ENCODE measurements at places on chromosomes 1 and 21.

DNA sequence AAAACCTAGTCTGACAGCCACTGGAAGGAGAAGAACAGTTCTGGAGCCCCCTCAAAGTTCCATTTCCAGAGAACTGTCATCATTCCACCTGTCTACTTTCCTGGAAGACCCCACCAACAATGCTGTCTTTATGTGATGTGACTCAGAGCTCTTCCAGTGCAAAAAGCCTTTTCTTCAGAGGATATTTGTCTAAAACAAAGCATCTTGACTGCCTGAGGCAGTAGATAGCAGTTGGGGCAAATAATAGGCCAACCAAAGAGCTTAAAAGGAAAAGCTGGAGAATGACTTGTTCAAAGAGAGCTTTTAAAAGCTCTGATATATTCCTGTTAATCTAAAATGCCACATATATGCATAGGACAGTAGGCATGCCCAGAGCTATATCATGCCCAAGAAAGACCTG is 62.6 kb downstream of the MIS18A start:
- DNase-seq, result no peak

DNA sequence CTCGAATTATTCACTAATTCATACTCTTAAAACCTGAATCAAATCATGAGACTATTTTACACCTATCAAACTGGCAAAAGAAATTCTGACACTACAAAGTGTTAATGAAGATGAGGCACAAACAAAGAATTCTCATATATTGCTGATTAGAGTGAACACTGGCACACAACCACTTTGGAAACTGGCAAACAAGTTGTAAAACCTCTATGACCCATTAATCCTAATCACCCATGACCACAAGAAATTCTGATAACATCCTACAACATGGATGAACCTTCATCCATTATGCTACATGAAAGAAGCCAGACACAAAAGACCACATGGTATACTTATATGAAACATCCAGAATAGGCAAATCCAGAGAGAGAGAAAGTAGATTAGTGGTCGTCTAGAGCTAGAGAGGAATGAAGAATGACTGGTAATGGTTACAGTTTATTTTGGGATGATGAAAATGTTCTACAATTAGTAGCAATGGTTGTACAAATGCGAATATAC is 8.5 kb downstream of the GPBP1L1 start:
- no peak for DNase-seq

DNA sequence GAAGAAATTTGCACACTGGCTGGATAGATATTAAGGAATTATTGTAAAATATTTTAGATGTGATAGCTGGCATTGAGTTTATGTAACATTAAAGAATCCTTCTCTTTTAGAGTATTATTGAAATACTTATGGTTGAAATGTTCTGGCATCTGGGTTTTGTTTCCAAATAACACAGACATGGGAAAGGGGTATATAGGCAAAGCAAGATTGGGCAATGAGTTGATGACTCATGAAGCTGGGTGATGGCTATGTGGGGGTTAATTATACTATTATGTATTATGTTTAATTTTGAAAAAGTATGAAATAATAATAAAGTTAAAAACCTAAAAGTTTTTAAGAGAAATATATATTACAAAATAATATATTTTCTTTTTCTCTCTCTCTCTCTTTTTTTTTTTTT is 12.5 kb upstream of the PTPN14 start:
- DNase-seq, result no peak

GRCh38 chr1:50438945-50439344 is 15.7 kb upstream of the DMRTA2 start:
- no peak for DNase-seq

DNA sequence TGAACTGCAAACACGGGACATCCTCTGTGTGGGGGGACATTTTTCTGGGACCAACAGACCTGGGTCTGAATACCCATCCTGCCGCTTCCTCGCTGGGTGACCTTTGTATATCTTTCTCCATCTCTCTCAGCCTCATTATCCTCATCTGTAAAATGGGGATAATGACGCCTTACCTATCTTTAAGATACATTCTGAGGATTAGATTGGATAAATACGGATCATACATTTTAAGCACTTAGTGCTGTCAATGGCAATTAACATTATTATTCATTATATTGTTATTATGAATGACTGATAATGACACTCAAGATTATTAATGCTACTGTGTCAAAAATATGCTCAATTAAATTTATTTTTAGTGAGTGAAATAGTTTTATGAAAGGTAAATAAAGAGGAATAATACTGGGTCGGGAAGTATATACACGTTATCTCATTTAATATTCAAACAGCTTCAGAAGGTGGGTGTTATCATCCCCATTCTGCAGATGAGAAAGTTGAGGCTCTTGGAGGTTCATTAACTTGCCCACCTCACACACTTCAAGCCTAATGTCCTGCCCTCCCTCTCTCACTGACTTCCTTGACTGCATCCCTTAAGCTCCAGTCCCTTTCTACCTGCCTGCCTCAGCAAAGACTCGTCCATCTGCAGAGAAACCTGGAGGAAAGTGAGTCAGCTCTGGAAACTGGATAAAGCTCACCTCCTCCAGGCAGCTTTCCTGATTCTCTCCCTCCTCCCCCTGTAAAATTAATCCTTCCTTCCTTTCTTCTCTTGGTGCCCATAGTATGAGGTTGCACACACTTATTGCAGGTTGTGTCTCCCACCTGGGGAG is 120.7 kb upstream of the JUN start:
- no peak for DNase-seq

DNA sequence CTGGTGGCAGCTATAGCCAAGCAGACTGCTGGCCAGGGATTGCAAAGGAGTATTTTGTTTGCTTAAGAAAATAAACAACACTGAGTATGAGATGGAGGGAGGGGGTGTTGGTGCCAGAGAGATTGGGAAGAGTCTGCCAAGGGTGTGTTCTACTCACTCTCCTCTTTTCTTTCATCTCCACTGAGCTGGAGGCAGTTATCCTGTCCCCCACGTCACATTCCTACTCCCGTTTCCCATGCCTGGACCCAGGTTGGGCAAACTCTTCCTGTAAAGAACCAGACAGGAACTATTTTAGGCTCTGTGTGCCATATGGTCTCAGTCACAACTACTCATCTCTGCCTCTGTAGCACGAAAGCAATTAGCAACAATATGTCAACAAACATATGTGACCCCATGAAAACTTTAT is 1.4 kb upstream of the IL24 start:
- DNase-seq, result no peak

DNA sequence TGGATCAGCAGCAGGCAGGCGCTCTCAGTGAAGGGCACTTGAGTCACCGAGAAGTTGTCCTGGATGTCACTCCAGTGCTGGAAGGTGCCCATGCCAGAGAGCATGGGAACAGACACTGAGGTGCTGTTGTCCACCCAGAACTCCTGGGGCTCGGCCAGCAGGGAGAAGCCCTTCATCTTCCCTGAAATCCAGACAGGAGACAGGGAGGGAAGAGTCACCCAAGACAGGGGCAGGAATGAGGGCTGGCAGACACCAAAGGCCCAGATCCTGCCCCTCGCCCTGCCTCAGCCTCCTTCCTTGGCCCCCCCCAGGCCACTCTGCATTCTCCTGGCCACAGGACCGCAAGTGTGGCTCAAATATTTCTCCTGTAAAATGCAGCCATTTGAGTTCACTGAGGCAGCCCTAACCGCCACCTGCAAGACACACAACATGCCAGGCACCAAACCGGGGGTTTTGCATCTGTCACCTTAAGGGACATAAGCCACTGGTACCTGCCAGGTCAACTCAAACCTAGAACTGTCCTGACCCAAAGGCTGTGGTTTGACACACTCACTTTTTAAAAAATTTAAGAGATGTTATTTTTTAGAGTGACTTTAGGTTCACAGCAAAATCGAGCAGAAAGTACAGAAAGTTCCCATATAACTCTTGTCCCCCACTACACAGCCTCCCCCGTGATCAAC is 7.8 kb downstream of the AGT start:
- no peak for DNase-seq

DNA sequence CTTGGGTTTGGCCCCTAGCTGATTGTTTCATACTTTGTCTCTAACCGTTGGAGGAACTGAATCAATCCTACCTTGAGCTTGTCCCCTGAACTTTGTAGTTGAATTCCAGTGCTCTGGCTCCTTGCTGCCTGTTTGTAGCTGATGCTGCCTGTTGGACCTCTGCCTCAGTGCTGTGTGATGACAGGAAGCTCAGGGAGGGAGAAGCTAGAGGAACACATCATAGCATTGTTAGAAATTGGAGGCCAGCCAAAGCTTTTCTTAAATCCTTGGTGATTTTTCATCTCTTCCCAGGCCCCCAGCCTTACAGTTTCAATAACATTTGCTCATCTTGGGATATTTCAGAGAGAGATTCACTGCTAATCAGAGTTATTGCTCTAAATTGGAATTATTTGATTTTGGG is 34.0 kb downstream of the MACF1 start:
- no peak for DNase-seq

- no peak for DNase-seq
Measured at GRCh38 chr1:53603431-53603830, 135.5 kb downstream of the GLIS1 start.

DNA sequence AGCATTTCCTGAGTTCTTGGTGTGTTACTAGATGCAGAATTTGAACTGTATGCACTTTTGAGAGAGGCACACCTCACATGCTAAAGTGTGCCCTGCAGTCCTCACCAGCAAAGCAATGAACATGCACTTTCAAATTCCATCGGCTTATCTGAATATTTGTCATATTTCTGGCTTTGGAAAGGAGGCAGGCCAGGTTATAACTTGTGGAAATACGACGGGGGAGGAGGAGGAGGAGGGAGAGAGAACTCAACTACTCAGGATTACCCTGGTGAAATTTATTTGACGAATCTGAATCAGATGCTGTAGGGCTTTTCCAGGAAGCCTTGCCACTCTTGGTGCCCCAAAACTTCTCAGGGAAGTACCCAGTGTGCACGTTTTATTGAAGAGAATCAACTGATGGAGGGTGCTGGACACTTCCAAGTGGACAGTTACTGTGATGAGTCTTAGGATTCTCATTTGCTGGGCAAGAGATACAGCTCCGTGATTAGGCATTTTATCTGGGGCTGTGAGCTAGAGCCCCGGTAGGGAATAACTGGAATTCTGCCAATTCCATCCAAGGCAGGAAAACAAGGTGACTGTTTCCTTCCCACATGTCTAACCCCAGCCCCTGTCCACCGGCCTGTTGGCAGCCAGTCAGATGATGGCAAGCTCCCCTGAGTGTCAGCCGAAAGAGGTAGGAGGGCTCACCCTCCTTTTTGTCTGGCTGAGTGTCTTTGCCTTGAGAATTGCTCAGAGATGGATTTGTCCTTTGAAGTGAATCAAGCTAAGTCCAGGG is 3.8 kb downstream of the PDPN start:
- no peak for DNase-seq

DNA sequence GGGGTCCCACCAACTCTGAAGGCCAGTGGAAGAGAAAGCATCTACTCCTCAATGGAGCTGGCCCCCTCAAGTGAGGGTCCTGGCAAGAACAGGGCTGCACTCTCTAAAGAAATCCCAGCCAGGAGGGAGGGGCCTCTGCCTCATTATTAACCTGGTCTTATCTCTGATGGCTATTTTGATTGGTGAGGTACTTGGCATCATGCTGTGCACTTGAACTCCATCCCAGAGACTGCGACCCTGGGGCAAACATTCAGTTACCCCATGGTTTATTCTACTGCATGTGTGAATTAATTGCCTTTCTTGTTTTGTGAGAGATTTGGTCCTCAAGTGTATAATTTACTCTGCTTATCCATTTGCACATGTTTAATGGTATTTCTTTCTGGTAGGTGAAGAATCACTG is 55.0 kb upstream of the ETV3 start:
- no peak for DNase-seq

DNA sequence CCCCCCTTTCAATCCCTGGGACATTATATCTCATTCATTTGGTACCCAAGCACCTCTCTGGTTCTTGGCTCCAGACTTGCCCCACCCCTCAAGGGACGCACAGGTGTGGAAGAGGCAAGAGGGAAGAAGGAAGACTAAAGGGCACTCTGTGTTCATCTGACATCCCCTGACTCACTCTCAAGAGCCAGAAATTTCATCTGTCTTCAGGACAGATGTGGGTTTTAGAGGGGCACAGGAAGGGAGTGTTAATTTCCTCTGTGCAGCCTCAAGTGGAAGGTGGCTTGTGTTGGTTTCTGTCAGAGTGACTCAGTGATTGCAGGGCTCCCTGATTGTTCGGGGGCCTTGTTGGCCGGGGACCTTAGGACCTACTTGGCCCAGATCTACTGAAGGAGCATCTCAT is 2.4 kb downstream of the C2CD4D start:
- no peak for DNase-seq

- no peak for DNase-seq
Measured at GRCh38 chr1:40478276-40478675, 1.2 kb downstream of the ZFP69 start.

- no peak for DNase-seq
Measured at GRCh38 chr1:157798211-157798610, 21.3 kb upstream of the FCRL2 start.

GRCh38 chr1:27598902-27599528 is 4.9 kb downstream of the AHDC1 start:
- no peak for DNase-seq

DNA sequence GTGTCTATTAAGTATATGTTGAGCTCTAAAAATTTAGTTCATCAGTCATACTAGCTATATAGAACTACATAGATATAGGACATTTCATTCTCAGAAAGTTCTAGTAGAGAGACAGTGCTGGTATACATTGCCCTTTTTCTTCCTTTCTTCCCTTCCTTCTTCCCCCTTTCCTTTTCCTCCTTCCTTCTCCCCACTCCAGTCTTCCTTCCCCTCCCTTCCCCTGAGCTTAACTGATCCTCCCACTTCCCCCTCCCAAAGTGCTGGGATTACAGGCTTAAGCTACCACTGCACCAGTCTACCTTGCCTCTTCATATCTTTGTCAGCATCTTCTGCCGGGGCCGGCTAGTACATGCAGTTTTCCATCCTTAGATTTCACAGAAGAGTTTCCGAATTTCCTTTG is 12.1 kb downstream of the THRAP3 start:
- no peak for DNase-seq

DNA sequence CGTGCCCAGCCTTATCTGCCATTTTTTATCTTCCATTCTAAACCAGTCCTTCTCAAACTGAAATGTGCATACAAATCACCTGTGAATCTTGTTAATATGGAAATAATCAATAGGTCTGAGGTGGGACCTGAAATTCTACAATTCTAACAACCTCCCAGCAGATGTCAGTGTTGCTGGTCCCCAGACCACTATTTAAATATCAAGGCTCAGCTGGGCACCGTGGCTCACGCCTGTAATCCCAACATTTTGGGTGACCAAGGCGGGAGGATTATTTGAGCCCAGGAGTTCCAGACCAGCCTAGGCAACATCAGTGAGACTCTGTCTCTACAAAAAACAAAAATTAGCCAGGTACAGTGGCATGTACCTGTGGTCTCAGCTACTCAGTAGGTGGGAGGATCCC is 4.1 kb downstream of the UQCRHL start:
- no peak for DNase-seq

- no peak for DNase-seq
Measured at GRCh38 chr21:28899744-28900143, 92.9 kb downstream of the LTN1 start.
